NCI-H510A (cell line): ENCODE measurements at places on chromosomes 3 and 15.

GRCh38 chr3:15361494-15362214 is 29.3 kb upstream of the SH3BP5 start:
- DNase-seq, result no peak

DNA sequence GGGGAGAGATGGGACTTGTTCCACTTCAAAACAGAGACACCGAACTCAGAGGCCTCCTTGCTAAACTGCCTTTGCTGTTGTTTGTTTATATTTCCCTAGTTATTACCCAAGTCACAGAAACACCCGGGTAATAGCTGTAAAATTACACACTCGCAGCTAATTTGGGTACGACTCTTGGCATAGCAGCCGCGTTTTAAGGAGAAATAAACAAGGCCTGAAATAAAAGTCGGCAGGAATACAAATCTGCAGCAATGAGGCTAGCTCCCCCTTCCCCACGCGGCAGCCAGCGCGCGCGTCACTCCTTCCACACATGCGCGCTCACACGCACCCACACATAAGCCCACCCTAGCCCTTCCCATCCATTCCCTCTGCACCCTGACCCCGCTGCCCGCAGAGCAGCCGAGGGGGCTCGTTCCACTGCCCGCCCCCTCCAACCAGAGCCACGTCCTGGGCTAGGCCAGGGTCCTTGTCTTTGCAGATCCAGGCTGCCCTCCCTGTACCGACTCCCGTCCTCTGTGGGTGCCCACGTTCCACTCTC is 67.3 kb downstream of the LINGO1 start:
- DNase-seq, result no peak

DNA sequence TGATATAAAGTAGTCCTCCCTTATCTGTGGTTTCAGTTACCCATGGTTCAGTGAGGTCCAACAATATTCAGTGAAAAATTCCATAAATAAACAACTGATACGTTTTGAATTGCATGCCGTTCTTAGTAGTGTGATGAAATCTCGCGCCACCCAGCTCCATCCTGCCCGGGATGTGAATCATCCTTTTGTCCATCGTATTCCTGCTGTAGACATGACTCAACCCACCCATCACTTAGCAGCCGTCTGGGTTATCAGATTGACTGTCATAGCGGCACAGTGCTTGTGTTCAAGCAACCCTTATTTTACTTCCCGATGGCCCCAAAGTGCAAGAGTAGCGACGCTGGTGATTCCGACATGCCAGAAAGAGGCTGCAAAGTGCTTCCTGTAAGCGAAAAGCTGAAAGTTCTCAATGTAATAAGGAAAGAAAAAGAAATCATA is 48.0 kb upstream of the MEX3B start:
- DNase-seq, result no peak

- DNase-seq, result no peak
Observed at GRCh38 chr3:63617391-63617790, 35.1 kb upstream of the SNTN start.

DNA sequence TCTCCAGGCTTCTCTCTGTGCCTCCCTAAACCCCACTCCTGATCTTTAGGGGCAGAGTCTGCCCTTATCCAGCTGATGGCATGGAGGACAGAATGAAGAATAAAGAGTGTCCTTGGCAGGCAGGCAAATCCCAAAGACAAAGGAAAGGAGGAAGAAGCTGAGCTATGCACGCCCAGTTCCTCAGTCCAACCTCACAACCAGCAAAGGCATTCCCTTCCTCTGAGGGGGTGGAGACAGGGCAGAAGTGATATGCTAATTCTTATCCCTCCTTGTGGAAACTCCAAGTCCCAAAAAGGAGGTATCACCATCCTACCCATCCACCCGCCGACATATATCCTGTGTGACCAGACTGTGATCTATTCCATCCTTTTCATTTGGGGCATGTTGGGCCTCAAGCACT is 10.5 kb upstream of the CCDC54 start:
- no peak for DNase-seq

DNA sequence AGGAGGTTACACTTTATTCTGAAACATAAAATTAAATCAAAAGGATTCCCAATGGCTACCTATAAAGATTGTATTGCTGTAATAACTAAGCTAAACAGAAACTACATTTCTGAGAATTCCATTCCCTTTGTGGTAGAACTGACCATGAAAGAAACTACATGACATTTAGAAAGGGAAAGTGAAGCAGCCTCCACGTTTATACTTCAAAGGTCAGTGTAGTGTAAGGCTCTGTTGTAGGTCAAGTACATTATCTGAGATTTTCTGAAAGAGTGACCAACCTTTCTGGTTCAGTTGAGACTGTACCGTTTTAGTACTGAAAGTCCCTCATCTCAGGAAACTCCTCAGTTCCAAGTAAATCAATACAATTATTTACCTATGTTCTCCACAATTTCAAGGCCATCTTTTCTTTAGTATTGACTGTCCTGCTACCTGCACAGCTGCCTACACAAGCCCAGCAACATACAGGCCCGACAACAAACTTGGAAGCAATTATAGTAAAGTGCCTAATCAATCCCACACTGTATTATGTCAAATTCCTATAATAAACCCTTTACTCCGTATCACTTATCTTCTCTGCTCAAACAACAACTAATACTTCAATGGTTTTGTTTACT is 343.0 kb downstream of the PLOD2 start:
- no peak for DNase-seq

DNA sequence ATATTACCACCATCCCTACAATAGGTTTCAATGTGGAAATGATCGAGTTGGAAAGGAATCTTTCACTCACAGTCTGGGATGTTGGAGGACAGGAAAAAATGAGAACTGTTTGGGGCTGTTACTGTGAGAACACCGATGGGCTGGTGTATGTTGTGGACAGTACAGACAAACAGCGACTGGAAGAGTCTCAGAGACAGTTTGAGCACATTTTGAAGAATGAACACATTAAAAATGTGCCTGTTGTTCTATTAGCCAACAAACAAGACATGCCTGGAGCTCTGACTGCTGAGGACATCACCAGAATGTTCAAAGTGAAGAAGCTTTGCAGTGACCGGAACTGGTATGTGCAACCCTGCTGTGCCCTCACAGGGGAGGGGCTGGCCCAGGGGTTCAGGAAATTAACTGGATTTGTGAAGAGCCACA is 510 bp downstream of the ARL14 start:
- DNase-seq, result no peak

GRCh38 chr15:34241376-34242330 is 16.8 kb downstream of the EMC4 start:
- DNase-seq, result no peak
